HepG2 (cell line): ENCODE measurements at places on chromosomes 5 and 9.

DNA sequence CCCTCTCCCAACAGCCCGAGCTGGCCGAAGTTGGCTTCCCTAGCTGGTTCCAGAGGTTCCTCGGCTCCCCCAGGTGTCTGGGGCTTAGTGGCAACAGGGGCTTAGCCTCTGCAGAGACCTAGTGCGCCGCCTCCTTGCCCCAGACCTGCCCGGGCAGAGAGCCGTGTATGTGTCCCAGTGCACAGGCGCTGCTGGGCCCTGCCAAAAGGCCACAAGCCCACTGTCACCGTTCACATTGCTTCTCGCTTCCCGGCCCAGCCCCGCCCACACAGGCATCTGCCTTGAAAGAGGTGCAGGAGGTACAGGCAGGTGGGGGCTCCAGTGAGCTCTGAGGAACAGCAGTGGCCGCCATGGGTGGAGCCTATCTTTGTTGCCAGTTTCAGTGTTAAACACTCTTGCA lies 2.5 kb upstream of the CACFD1 start:
- no peaks in the 10 kb centered on the region; the same call in 1 of the 2 replicates for H3K36me3 ChIP-seq
- H3K4me3 ChIP-seq: no peak overlapping the region
- DNase-seq: peak; percentile 20
- H3K27me3 ChIP-seq: no peaks in the 10 kb centered on the region; the same call in 2 of the 3 replicates

- H3K27me3 ChIP-seq: no peaks in the 10 kb centered on the region; the same call in 1 of the 2 replicates
- no peak overlapping the region for H3K27ac ChIP-seq
- DNase-seq: no peak
- H3K4me1 ChIP-seq: no peaks in the 10 kb centered on the region
- no peak overlapping the region for H3K4me3 ChIP-seq
- no peaks in the 10 kb centered on the region for H3K36me3 ChIP-seq
Measured at GRCh38 chr5:132245593-132245992, 11.9 kb upstream of the PDLIM4 start.

DNA sequence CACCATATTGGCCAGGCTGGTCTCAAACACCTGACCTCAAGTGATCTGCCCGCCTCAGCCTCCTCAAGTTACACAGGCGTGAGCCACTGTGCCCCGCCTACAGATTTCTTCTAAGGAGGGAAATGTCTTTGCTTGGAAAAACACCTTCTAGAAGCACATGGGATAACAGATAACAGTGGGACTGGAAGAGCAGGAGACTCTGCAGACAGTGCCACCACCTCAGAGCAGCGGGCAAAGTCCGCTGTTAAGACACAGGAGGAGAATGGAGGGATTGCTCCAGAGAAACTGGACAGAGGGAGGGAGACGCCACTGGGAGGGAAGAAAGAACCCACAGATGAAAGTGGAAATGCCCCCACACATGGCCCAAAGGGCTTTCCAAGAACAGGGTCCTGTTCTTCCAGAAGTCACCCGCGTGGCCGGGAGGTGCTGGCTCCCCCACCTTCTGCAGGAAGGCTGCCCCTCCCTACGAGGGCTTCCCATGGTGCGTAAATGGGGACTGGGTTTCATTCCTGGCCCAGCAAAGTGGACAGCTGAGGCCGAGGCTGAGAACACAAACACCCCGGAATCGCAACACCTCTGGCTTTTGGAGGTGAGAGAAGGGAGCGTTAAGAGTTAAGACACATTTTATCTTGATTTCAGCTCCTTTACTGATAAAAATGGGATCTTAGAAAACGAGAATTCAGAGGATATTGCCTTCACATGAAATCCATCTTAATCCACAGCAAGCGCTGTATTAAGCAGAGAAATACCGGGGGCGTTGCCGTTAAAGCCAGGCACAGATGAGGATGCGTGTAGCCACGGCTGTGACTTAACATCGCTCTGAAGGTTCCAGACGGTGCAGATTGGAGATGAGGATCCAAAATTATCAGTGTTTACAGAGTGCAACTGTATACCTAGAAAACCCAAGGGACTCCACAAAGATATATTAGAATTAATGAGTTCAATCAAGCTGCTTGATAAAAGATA lies 11.2 kb downstream of the ADAMTS2 start:
- H3K27me3 ChIP-seq: peaks cover 46% of the 10 kb centered on the region; the same call in 2 of the 3 replicates
- H3K4me1 ChIP-seq: no peaks in the 10 kb centered on the region
- H3K36me3 ChIP-seq: no peaks in the 10 kb centered on the region
- DNase-seq: no peak
- no peak overlapping the region for H3K27ac ChIP-seq
- no peak overlapping the region for H3K4me3 ChIP-seq

- H3K27me3 ChIP-seq: no peaks in the 10 kb centered on the region
- no peak overlapping the region for H3K4me3 ChIP-seq
- no peak for DNase-seq
- no peaks in the 10 kb centered on the region for H3K4me1 ChIP-seq
- H3K27ac ChIP-seq: no peak overlapping the region
- H3K36me3 ChIP-seq: no peaks in the 10 kb centered on the region
Measured at GRCh38 chr5:94769996-94770395, 151.5 kb downstream of the SLF1 start.

- no peak overlapping the region for H3K4me3 ChIP-seq
- no peak for DNase-seq
- no peaks in the 10 kb centered on the region for H3K36me3 ChIP-seq
- no peaks in the 10 kb centered on the region for H3K27me3 ChIP-seq
- no peak overlapping the region for H3K27ac ChIP-seq
- peaks cover 36% of the 10 kb centered on the region for H3K4me1 ChIP-seq
Measured at GRCh38 chr5:124546643-124547042, 199.8 kb downstream of the ZNF608 start.

- no peaks in the 10 kb centered on the region for H3K36me3 ChIP-seq
- DNase-seq: no peak
- no peaks in the 10 kb centered on the region for H3K27me3 ChIP-seq
- H3K4me1 ChIP-seq: no peaks in the 10 kb centered on the region
- no peak overlapping the region for H3K27ac ChIP-seq
Measured at GRCh38 chr5:115274584-115274983, 11.9 kb upstream of the PGGT1B start.

GRCh38 chr9:89555451-89556375 lies 49.1 kb upstream of the GADD45G start:
- DNase-seq: no peak
- H3K27ac ChIP-seq: peak overlapping the region; percentile 92
- peaks cover 94% of the 10 kb centered on the region for H3K4me1 ChIP-seq
- H3K4me3 ChIP-seq: peak overlapping the region; percentile 42

- H3K36me3 ChIP-seq: no peaks in the 10 kb centered on the region
- H3K4me3 ChIP-seq: no peak overlapping the region
- no peak for DNase-seq
Measured at GRCh38 chr5:56588131-56588487, 227.2 kb upstream of the MAP3K1 start.

- H3K27me3 ChIP-seq: no peaks in the 10 kb centered on the region; the same call in 2 of the 3 replicates
- no peak overlapping the region for H3K4me3 ChIP-seq
- H3K4me1 ChIP-seq: peaks cover 6% of the 10 kb centered on the region
- no peak for DNase-seq
- H3K36me3 ChIP-seq: no peaks in the 10 kb centered on the region
Measured at GRCh38 chr5:159947708-159948358, 31.6 kb downstream of the ADRA1B start.

DNA sequence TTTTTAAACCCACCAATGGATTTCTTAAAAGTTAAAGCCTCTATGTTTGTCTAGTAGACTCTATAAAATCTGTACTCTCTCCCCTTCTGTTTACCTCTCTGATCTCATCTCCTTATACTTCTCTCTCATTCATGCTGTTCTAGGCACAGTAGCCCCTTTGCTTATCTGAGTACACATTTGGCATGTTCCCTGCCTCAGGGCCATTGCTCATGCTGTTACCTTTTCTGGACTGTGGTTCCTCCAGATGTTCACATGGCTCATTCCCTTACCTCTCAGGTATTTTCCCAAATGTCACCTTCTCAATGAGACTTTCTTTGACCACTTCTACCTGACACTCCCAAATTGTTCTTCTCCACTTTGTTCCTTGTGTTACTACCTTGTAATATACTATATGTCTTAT lies 176.1 kb downstream of the CWC27 start:
- peaks cover 12% of the 10 kb centered on the region for H3K4me1 ChIP-seq
- H3K36me3 ChIP-seq: no peaks in the 10 kb centered on the region
- no peak overlapping the region for H3K27ac ChIP-seq
- no peak for DNase-seq
- H3K4me3 ChIP-seq: no peak overlapping the region

- H3K4me3 ChIP-seq: no peak overlapping the region
- no peaks in the 10 kb centered on the region for H3K36me3 ChIP-seq
- no peak for DNase-seq
- H3K27me3 ChIP-seq: no peaks in the 10 kb centered on the region
- no peak overlapping the region for H3K27ac ChIP-seq
Measured at GRCh38 chr5:27773166-27773565, 734.8 kb upstream of the CDH9 start.

- H3K27ac ChIP-seq: no peak overlapping the region
- H3K4me3 ChIP-seq: no peak overlapping the region
- H3K4me1 ChIP-seq: peaks cover 73% of the 10 kb centered on the region
- no peaks in the 10 kb centered on the region for H3K36me3 ChIP-seq
- no peaks in the 10 kb centered on the region for H3K27me3 ChIP-seq
- DNase-seq: no peak
Measured at GRCh38 chr5:142869886-142870285, 99.7 kb downstream of the ARHGAP26 start.

DNA sequence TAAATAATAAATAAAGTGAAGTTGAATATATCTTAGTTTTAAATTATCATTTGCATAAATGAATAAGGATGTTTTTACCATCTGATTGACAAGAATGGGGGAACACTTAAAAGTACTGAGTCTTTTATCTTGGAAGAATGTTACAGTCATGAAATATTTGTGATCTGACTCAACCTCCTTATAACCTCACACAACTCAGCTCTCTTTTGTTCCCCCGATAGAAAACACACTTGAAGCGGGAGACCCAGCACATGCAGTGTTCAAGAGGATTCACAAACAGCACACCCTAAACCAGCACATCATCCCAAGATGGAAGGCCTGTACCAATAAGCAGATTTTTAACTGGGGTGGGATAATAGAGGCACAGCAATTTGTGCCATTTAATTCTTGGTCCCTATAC lies 15.5 kb downstream of the BAAT start:
- H3K4me3 ChIP-seq: no peak overlapping the region
- H3K27me3 ChIP-seq: no peaks in the 10 kb centered on the region
- peaks cover 53% of the 10 kb centered on the region for H3K4me1 ChIP-seq
- no peak for DNase-seq

- H3K36me3 ChIP-seq: no peaks in the 10 kb centered on the region
- DNase-seq: no peak
- H3K4me3 ChIP-seq: no peak overlapping the region
- no peaks in the 10 kb centered on the region for H3K27me3 ChIP-seq
- peaks cover 13% of the 10 kb centered on the region for H3K4me1 ChIP-seq
Measured at GRCh38 chr5:130708754-130709153, 456.3 kb downstream of the HINT1 start.

GRCh38 chr5:176825234-176825633 lies 14.9 kb downstream of the UNC5A start:
- peaks cover 1% of the 10 kb centered on the region for H3K27me3 ChIP-seq
- no peak overlapping the region for H3K27ac ChIP-seq
- H3K4me3 ChIP-seq: no peak overlapping the region
- peaks cover 22% of the 10 kb centered on the region for H3K4me1 ChIP-seq

DNA sequence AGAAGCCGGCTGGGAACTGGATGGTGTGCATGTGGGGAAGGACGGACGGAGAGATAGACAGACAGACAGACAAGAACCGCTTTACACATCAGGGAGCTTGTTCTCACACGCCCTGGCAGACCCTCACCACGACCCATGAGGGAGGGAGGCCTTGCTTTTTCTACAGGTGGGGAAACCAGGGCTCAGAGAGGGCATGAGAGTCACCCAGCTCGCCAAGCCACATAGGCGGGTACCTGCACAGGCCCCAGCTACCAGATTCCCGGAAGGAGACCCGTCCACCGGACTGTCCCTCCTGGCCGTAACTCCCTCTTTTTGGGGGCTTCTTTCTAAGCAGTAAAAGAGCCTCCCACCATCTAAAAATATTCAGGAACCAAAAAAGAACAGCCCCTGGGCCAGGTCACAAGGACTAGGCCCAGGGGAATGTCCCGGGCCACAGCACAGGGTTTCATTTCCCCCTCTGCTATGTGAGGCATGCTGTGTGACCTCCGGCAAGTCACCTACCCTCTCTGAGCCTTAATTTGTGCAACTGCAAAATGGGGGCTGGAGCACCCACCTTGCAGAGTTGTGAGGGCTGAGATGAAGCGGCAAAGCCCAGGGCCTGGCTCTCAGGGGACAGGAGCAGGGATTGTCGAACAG lies 84.4 kb upstream of the SARDH start:
- peaks cover 15% of the 10 kb centered on the region for H3K4me1 ChIP-seq
- no peak overlapping the region for H3K27ac ChIP-seq

- H3K27me3 ChIP-seq: no peaks in the 10 kb centered on the region
- no peak for DNase-seq
- H3K27ac ChIP-seq: no peak overlapping the region
- H3K36me3 ChIP-seq: no peaks in the 10 kb centered on the region
- H3K4me3 ChIP-seq: no peak overlapping the region
Measured at GRCh38 chr9:12923468-12924009, 148.7 kb downstream of the LURAP1L start.

DNA sequence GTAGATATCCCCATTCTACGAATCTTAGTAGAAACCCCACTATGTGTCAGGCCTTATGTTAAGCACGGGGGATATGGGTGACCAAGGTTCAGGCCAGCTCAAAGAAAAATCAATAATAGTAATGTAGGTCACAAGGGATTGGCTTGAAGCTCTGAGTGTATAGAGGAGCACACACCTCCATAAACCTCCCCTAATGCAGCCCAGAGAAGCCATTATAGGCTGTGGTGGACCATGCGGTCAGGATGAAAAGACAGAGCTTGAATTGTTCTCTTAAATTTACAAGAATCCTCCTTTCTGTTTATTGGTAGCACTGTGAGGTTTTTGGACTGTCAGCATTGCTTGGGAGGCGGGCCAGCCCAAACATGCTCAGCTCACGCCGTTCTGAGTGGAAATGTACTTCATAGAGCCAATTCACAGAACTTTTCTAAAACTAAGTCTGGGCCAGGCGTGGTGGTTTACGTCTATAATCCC lies 9.1 kb downstream of the PDE6A start:
- H3K4me3 ChIP-seq: no peak overlapping the region
- no peaks in the 10 kb centered on the region for H3K36me3 ChIP-seq
- H3K27me3 ChIP-seq: peaks cover 1% of the 10 kb centered on the region; the same call in 1 of the 2 replicates
- peaks cover 60% of the 10 kb centered on the region for H3K4me1 ChIP-seq
- H3K27ac ChIP-seq: no peak overlapping the region
- DNase-seq: peak; percentile 27

DNA sequence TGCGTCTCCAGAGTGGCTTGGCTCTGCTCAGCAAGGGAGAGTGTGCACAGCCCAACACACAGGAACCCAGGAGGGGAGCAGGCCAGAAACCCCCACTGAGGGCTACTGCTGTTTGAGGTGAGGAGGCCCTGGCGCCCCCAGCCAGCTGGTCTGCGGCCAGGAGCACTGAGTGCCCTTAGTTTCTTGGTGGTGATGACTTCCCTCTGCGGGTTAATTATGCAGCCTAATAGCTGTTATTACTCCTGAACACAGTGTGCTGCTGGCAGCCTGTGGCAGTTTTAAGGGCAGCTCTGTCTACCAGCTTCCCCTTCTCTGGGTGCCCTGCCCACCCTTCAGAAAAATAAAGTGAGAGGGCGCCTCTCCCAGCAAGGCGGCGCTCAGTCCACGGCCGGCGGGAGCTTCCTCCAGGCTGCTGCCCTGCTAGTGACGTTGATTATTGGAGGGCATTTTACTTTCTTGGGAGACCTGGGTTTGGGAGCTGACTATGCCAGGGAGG lies 19.2 kb downstream of the GADD45G start:
- no peak for DNase-seq
- H3K36me3 ChIP-seq: no peaks in the 10 kb centered on the region
- no peak overlapping the region for H3K27ac ChIP-seq
- no peak overlapping the region for H3K4me3 ChIP-seq
- peaks cover 42% of the 10 kb centered on the region; the same call in 2 of the 3 replicates for H3K27me3 ChIP-seq
